ENCODE measurements at places on chromosomes 13 and 19.

DNA sequence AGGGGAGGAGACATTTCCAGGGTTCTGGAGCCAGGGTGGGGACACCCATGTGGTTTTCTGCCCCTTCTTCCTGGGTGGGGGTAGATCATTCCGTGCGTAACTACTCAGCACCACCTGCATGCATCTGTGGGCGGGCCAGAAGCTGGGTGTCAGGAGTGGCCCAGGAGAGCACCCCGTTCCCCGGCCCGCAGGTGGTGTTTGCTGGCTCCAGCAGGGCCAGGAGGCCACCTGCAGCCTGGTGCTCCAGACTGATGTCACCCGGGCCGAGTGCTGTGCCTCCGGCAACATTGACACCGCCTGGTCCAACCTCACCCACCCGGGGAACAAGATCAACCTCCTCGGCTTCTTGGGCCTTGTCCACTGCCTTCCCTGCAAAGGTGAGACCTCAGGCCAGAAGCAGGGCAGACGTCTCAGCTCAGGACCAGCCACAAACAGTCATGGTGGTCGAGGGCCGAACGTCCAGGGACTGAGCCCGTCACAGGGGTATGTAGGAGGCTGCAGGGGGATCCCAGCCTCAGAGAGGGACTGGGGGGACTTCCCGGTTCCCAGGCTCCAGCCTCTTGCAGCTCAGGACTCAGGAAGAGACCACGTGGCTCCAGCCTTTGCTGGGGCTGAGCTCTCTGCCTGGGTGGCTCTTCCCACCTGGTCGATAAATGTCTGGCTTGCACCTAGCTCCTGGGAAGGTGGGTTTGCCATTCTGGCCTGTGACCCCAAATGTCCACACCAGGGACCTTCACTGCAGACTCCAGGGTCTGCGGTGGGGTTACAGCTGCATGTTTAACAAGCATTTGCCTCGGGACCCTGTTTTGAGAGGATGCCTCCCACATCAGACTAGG is 1.6 kb downstream of the FSTL3 start:
- DNase-seq = no peak

GRCh38 chr13:20101467-20102316 is 59.2 kb downstream of the GJA3 start:
- no peak for DNase-seq

DNA sequence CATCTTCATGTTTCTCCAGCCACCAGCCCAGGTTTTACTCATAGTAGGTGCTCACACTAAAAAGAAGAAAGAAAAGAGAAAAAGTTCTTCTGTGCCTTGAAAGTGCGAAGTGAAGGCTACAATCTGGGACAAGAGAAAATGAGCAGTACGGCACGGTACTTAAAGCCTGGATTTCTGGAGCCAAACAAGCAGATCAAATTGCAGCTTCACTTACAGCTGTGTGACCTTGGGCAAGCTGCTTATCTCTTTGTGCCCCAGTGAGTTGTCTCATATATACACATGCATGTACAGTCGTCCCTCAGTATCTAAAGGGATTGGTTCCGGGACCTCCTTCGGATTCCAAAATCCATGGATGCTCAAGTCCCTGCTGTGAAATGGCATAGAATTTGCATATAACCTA is 41.8 kb downstream of the GSX1 start:
- no peak for DNase-seq

- no peak for DNase-seq
These were observed 53.8 kb upstream of the RCBTB2 start for GRCh38 chr13:48586591-48587103.

GRCh38 chr13:74919914-74920313 is 562.1 kb downstream of the TBC1D4 start:
- no peak for DNase-seq

- DNase-seq = no peak
These were observed 6.0 kb downstream of the A1BG start for GRCh38 chr19:58346961-58347929.

- peak; percentile 86 for DNase-seq
These were observed 1.6 kb downstream of the IER2 start for GRCh38 chr19:13151605-13152355.

- no peak for DNase-seq
These were observed 98.7 kb upstream of the KLF5 start for GRCh38 chr13:72960114-72960513.

- DNase-seq = no peak
These were observed 183.5 kb upstream of the UBL3 start for GRCh38 chr13:30033681-30034457.

DNA sequence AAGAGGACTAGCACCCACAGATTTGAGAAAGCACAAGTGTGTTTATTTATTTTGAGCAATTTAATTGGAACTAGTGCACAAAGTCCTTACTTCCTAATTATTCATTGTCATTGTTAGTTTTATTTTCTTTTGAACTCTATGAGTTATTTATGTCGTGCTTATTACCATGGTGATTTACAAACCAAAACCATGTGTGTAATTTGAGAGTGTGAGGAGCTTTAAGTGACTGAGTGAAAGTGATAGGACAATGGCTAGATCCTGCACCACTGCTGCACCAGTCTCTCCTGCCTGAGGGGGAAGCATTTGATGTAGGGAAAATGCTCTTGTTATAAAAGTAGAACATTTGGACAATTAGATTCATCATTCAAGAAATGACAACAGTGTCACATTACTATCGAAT is 172.3 kb upstream of the KLF12 start:
- DNase-seq = no peak

DNA sequence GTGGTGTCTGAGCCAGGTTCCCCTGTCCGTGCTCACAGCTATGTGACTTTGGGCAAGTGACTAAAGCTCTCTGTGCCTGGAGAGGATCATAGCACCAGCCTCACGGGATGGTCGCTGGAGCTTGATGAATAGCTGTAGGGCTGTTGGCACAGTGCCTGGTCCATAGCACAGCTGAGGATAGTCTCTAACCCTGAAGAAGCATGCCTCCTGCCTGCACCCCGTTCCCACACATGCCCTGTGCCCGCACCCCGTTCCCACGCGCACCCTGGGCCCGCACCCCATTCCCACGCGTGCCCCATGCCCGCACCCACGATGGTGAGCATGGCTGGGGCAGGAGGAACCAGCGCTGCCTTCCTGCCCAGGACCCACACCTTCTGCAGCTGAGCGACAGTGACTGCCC is 63.7 kb upstream of the F7 start:
- no peak for DNase-seq

DNA sequence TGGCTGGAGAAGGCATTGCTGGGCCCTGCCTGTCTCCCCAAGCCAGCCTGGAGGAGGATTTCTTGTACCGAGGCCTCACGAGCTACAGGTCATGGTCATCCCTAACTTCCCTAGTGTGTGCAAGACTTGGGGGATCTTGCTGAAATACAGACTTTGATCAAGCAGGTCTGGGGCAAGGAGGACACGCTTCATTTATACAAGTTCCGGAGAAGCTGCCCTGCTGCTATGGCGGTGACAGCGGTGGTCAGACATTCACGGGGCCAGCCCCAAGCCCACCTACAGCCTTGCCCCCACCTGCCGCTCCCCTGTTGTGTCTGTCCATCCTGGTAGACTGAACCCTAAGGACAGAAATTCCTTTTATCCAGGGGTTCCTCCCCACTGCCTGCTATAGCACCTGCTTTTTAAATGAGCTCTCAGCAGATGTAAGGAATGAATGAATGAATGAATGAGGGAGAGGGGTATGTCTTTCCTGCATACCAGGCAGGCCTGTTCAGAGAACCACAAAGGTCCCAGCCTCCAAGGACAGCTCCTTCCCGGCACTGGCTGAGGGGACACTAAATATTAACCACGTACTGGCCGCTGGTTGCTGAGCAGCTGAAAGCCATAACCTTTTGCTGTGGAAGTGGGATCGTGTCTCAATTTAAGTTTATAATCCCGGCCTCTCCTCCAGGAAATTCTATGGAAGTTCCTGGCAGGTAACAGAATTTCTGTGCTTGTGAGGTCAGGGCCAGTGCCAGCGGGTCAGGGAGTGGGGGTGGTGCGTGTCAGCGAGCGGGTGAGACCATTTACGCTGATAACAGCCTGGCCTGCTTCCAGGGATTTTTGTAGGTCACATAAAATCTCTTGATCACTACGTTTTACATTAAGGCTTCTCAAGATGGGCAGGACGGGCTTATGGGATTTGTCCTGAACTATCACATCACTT is 27.1 kb downstream of the TSSK6 start:
- no peak for DNase-seq

- DNase-seq = no peak
These were observed 176.2 kb downstream of the RFC3 start for GRCh38 chr13:33994198-33994597.

DNA sequence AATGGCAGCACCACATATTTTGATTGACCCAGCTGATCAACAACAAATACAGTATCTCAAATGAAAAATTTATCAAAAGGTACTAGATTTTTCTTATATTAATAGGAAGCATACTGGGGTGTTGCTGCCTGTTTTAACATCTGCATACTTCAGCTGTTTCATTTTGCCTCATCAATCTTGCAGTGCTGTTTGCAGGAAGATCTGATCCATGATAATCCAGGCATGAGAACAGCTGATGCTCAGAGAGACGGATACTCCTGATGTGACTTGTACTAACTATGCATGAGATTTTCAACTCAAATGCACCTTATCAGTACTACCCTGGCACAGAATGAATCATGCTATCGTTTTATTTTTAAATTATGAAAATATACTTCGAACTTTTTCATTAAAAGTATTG is 2136.8 kb downstream of the PCDH9 start:
- no peak for DNase-seq

GRCh38 chr13:106565127-106565775 is 2.7 kb downstream of the ARGLU1 start:
- no peak for DNase-seq

DNA sequence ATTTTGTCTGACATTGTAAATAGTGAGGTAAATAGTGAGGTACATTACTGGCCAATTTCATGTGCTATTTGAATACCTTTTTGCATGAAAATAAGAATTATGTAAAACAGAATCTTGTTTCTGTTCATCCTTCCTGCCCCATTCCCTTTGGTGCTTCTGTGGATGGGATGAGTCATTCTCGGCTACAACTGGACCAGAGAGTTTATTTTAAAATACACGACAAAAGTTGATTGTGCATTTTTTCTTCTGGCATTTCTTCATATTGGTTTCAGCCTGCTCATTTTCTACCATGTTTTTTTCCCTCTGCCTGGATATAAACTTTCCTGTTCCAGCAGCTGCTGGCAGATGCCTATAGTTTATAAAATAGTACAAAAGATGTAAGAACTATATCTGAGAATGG is 107.5 kb downstream of the CYSLTR2 start:
- no peak for DNase-seq

DNA sequence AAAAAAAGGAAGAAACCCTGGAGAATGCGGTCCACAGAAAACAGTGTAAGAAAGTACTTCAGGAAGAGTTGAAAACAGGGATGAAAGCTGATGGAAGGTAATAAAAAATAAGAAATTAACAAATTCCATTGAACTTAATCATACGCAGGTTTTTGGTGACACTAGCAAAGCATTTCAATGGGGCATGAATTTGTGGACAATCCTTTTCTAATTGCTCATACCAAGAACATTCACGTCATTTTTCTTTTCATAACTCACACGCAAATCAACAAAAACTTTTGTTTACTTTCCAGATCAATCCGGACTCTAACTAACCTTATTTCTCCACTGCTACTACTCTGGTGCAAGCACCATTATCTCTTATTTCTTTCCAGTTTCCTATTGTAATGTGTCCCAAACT is 1195.0 kb downstream of the SLITRK5 start:
- no peak for DNase-seq

- no peak for DNase-seq
These were observed 283.4 kb upstream of the KLHL1 start for GRCh38 chr13:70391678-70392077.

DNA sequence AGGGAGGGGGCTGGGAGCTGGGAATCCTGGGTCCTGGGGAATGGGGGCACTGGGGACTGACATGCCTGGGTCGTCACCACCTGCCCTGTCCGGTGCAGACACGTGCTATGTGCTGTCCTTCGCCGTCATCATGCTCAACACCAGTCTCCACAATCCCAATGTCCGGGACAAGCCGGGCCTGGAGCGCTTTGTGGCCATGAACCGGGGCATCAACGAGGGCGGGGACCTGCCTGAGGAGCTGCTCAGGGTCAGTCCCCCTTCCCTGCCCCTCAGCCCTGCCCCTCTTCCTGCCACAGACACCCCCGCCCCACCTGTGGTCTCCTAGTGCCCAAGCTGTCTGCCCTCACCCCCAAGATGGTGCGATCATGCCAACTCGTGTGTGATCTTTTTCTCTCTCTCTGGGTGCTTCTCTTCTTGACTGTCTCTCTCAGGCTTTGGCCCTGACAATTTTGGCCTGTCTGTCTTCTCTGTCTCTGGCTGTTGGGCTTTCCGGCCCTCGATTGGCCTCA is 5.0 kb downstream of the CYTH2 start:
- DNase-seq = no peak

- no peak for DNase-seq
These were observed 36.2 kb downstream of the ERICH4 start for GRCh38 chr19:41478875-41479756.

- no peak for DNase-seq
These were observed 1.1 kb downstream of the LSM14A start for GRCh38 chr19:34173193-34173956.

DNA sequence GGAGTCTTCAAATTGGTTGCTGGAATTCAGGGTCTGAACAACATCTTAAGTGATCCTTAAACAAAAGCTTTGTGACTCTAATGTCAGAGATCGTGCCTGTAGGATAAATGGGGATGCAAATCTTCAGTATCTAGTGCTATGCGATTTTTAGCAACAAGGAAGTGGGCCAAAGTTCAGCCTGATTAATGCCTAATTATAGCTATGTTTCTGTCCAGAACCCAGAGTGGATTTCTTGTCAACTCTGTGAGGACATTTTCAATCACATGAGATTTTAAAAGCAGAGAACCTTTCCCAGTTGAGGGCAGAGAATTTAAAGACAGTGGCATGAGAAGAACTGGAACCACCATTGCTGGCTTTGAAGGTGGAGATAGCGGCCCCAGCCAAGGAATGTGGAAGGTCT is 84.3 kb upstream of the PCDH9 start:
- no peak for DNase-seq

- DNase-seq = no peak
These were observed 545.2 kb downstream of the GPC6 start for GRCh38 chr13:93771782-93772181.

- DNase-seq = no peak
These were observed 6.3 kb upstream of the KCTD12 start for GRCh38 chr13:76892488-76892887.

DNA sequence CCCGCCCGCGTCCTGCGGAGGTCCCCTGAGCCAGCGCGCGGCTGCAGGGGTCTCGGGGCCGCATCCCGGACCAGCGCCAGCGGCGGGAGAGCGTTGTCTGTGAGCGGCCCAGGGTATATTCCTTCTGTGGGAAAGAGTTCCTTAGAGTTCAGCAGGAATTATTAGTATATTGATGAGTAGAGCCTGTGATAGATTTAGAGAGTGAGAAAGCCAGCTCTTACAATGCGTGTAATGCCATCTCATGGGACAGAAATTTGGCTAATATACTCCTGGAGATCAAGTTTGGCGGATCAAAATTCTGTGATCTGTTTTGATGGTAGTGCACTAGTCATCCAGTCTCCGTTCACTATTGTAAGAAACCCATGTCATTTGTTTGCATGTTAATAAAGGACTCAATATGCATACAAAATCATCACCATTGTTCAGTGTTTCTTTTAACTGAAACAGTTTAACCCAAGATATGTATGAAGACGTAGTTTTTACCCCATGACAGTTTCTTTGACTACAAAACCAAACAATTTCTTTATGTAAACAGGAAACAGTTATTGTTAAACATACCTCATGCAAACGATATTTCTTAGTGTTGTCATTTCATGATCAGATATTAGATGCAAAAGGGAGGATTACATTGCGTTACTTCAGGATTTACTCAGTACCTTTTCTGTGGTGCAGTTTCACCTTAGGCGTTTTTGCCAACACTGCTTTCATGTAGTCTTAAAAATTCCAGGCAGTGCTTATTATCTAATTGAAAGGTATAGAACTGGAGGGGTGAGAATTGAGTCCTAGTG is 9.9 kb downstream of the TNFRSF19 start:
- DNase-seq = no peak
